ENCODE measurements at places on chromosomes 5 and 9.

DNA sequence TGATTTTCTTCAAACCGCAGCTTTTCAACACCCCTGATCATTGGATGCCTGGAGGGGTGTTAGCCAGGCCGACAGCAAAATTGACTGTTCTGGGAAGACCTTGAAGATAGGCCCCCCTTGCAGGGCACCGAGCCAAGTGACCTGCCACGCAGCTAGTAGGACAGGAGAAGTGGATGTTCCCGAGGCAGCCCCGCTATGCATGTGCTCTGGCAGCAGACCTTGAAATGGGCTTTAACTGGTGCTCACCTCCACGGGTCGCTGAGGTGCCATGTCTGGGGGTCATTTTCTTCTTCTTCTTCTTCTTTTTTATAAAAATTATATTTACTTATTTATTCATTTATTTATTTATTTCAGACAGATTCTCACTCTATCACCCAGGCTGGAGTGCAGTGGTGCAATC lies 12.6 kb downstream of the FGF18 start:
- no peak overlapping the region for H3K27ac ChIP-seq
- peak; percentile 58 for DNase-seq
- no peaks in the 10 kb centered on the region for H3K36me3 ChIP-seq
- H3K4me3 ChIP-seq: no peak overlapping the region
- H3K4me1 ChIP-seq: peaks cover 8% of the 10 kb centered on the region

- no peaks in the 10 kb centered on the region for H3K36me3 ChIP-seq
- no peaks in the 10 kb centered on the region for H3K4me1 ChIP-seq
- no peaks in the 10 kb centered on the region for H3K27me3 ChIP-seq
Observed at GRCh38 chr5:39219437-39219836, at the start of gene FYB1. FYB1 (minus strand) TSS chr5:39219563; CDS start chr5:39202960, 16,603 bp downstream.

GRCh38 chr5:138032028-138032571 lies 779 bp downstream of the FAM13B start:
- H3K4me1 ChIP-seq: peaks cover 10% of the 10 kb centered on the region
- DNase-seq: peak; percentile 77
- no peaks in the 10 kb centered on the region for H3K27me3 ChIP-seq
- H3K4me3 ChIP-seq: peak overlapping the region; percentile 84
- peak overlapping the region; percentile 97 for H3K27ac ChIP-seq
- H3K36me3 ChIP-seq: no peaks in the 10 kb centered on the region

DNA sequence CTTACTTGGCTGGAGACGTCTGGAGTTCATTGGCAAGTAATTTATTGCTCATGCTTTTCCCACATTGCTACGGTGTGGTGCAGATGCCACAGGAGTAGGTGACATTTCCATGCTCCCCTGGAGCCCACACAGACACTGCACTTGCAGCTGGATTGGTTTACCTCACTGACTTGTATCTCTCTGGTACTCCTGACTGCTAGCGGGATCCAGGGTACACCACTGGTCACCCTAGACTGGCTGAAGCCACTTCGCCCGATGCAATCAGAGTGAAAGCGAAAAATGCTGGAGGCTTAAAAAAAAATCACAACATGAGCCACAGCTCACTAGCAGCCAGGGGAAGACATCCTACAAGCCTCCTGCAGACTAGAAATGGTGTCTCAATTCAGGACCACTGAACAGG lies 32.6 kb upstream of the SLIT3 start:
- no peak overlapping the region for H3K4me3 ChIP-seq
- DNase-seq: no peak
- no peaks in the 10 kb centered on the region for H3K36me3 ChIP-seq
- H3K27me3 ChIP-seq: no peaks in the 10 kb centered on the region

DNA sequence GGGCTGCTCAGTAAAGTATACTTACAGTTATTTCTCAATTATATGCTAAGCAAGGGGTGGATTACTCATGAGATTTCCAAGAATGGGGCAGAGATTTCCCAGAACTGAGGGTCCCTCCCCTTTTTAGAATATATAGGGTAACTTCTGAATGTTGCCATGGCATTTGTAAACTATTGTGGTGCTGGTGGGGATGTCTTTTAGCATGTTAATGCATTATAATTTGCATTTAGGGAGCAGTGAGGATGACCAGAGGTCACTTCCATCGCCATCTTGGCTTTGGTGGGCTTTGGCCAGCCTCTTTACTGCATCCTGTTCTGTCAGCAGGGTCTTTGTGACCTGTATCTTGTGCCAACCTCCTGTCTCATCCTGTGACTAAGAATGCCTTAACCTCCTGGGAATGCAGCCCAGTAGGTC lies 35.5 kb downstream of the TTC1 start:
- no peaks in the 10 kb centered on the region for H3K27me3 ChIP-seq
- peaks cover 5% of the 10 kb centered on the region for H3K36me3 ChIP-seq
- no peak overlapping the region for H3K4me3 ChIP-seq
- no peak for DNase-seq
- H3K27ac ChIP-seq: no peak overlapping the region

GRCh38 chr5:139642891-139643871 lies 5.0 kb upstream of the CXXC5 start:
- no peak for DNase-seq
- H3K4me1 ChIP-seq: peaks cover 21% of the 10 kb centered on the region
- no peaks in the 10 kb centered on the region for H3K36me3 ChIP-seq
- no peak overlapping the region for H3K4me3 ChIP-seq

- H3K27me3 ChIP-seq: no peaks in the 10 kb centered on the region
- DNase-seq: peak; percentile 89
- H3K36me3 ChIP-seq: no peaks in the 10 kb centered on the region
Observed at GRCh38 chr9:127877566-127877998, at the start of gene AK1. AK1 (minus strand) TSS chr9:127877675; CDS start chr9:127874617, 3,058 bp downstream.

- H3K27ac ChIP-seq: no peak overlapping the region
- no peaks in the 10 kb centered on the region for H3K4me1 ChIP-seq
- H3K27me3 ChIP-seq: no peaks in the 10 kb centered on the region
Observed at GRCh38 chr9:109600142-109600541, 102.0 kb upstream of the PTPN3 start.

- no peaks in the 10 kb centered on the region for H3K27me3 ChIP-seq
- no peak overlapping the region for H3K27ac ChIP-seq
- DNase-seq: no peak
- peaks cover 85% of the 10 kb centered on the region for H3K36me3 ChIP-seq
Observed at GRCh38 chr9:129921905-129922304, 86.6 kb downstream of the USP20 start.

DNA sequence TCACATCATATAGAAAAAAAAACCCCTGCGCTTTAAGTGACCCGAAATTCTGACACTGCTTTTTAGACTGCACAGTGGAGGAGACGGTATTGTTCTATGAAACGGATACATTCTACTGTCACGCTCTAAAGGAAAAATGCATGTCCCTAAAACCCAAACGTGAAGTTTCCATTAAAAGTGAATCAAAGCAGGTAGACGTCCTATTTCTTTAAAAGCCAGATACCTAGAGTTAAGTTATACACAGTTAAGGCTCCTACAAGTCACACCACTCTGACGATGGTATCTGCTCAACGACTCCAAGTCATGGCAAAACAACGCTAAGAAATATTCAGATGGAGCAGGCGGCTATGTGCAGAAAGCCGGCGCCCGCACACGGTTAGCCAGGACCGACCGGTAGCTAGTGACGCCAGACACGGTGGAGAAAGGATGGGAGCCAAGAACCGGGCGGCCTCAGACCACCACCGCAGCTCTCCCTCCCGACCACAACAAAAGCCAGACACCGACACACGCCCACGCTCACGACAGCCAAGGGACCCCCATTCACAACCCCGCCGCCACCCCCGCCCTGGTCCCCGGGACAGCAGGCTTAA lies 734 bp downstream of the SKP1 start:
- H3K27ac ChIP-seq: peak overlapping the region; percentile 99
- H3K4me1 ChIP-seq: peaks cover 3% of the 10 kb centered on the region
- H3K36me3 ChIP-seq: peaks cover 27% of the 10 kb centered on the region
- no peaks in the 10 kb centered on the region for H3K27me3 ChIP-seq
- DNase-seq: peak; percentile 40

DNA sequence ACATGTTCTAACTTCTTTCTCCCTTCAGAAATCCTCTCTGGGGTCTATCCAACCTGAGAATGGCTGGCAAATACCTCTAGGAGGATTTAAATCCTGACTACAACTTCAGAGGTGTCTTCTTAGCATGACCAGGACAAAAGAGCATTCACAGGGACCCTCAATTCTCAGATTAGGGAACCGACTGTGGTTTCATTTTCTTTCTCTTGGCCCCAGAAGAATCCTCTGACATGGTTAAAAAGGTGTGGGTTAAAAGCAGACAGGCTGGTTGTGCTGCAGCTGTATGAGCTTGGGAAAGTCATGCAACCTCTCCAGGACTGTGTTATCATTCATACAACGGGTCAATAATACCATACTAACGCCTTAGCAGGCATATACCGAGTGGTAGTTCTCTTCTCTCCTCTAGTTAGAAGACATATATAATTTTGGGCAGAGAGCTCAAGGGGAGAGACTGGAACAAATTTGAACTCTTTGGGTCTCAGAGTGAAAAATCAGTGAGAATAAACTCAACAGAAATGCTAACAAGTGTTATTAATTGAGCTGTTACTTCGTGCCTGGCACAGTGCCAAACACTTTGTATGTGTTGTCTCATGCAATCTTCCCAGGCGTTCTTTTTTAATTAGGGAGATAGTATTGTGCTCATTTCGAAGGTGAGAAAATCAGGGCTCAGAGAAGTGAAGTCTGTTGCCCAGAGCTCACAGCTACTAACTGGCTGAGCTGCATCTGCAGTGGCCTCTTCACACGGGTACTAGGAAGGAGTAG lies 35.2 kb downstream of the INSYN2B start:
- no peaks in the 10 kb centered on the region for H3K27me3 ChIP-seq
- H3K36me3 ChIP-seq: no peaks in the 10 kb centered on the region
- no peaks in the 10 kb centered on the region for H3K4me1 ChIP-seq
- no peak for DNase-seq
- no peak overlapping the region for H3K27ac ChIP-seq

DNA sequence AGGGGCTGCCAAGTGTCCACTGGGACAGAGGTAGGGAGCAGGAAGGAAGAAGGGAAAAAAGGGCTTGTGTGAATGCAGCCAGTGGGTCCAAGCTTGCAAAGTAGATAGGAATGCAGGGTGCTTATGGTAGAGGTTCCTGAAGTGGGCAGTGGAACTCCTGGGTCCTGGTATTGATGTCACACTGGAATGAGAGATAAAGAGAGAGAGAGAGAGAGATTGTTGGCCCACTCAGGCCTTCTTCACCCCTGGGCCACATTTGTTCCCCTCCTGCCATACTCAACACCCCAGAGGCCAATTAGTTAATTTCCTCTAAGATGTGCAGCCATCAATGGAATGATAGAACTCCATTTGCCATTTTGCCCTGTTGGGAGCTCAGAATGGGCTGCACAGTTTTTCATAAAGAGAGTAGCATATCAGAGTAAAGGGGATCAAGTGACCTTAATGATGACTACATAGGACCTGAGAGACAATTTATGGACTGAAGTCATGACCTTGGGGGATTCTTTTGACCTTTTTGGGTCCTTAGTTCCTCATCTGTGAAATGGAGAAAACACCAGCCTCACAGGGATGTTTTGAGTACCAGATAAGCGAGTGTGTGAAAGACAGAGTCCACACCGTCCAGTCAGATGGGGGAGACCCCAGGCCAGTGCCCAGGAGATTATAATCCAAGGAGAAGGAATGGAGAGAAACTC lies 52.9 kb downstream of the PPARGC1B start:
- H3K27me3 ChIP-seq: no peaks in the 10 kb centered on the region
- peaks cover 14% of the 10 kb centered on the region for H3K4me1 ChIP-seq
- peak overlapping the region; percentile 70 for H3K27ac ChIP-seq
- DNase-seq: no peak

- peak; percentile 70 for DNase-seq
- H3K27me3 ChIP-seq: no peaks in the 10 kb centered on the region
- peak overlapping the region; percentile 73 for H3K4me3 ChIP-seq
- H3K36me3 ChIP-seq: no peaks in the 10 kb centered on the region
Observed at GRCh38 chr9:4297151-4297785, 2.6 kb downstream of the GLIS3 start.

DNA sequence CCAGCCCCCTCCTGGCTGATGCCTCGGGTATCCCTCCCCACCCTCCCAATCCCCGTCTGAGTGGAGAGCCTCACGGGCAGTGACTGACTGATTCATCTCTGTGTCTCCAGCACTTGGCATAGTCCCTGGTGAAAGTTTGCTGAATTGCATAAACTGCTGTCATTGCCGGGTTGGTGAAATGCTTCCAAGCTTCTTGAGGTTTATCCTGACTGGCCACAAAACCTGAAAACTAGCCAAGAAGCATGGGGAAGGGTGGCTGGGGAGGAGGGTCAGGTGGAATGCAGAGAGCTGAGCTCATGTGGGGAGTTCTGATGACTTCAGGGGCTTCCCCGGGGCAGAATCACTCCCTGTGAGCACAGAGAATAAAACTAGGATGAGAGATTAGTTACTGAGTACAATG lies 56.9 kb upstream of the GGTA1 start:
- DNase-seq: peak; percentile 43
- H3K4me3 ChIP-seq: no peak overlapping the region
- no peaks in the 10 kb centered on the region for H3K27me3 ChIP-seq
- no peaks in the 10 kb centered on the region for H3K36me3 ChIP-seq

DNA sequence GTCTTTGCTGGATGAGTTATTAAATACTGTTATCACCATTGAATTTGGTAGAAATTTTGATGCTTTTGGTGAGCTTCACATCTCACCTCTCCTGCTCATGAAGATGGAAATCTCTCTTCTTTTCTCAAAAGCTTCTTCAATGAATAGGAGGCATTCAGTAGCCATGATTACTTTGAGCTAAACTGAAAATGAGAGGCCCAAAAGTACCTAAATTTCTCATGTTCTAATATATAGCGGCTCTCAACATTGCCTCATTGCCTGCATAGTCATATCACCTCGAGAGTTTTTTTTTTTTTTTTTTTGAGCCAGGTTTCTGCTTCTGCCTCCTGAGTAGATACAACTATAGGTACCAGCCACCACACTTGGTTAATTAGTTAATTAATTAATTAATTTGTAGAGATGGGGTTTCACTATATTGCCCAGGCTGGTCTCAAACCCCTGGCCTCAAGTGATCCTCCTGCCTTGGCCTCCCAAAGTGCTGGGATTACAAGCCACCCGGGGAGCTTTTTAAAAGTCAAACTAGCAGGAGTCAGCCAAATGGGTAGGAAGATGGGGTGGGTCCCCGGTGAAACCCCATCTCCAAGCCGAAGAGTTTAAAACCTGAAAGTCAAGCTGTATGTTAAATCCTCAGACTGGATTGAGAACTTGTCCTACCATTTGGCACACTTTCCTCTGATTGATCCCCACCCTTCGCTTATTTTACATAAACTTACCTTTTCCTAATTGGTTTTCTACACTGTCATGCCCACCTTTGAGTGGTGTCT lies 169.0 kb downstream of the DOCK2 start:
- H3K36me3 ChIP-seq: no peaks in the 10 kb centered on the region
- no peak overlapping the region for H3K4me3 ChIP-seq
- H3K27ac ChIP-seq: no peak overlapping the region
- H3K27me3 ChIP-seq: no peaks in the 10 kb centered on the region

DNA sequence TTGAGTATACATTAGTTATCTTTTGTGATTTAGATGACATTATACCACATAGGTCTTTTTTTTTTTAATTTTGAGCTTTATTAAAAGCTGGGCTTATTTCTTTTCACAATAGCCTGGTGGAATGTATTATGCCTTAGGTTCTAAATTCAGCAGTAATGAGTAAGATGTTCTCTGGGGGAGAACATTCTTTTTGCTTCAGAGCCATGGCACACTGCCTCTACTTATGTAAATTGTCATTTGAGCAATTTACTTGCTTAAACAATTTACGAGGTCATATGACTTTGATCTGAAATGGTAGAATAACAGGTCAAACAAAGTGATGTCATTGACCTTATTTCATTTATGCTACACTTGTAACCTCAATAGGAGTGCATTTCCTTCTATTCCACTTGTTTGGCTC lies 154.2 kb downstream of the FOCAD start:
- H3K27ac ChIP-seq: no peak overlapping the region
- H3K36me3 ChIP-seq: no peaks in the 10 kb centered on the region
- DNase-seq: no peak
- H3K4me3 ChIP-seq: no peak overlapping the region
- H3K4me1 ChIP-seq: no peaks in the 10 kb centered on the region

- H3K36me3 ChIP-seq: no peaks in the 10 kb centered on the region
- no peaks in the 10 kb centered on the region for H3K4me1 ChIP-seq
- H3K27ac ChIP-seq: no peak overlapping the region
- no peak overlapping the region for H3K4me3 ChIP-seq
- DNase-seq: no peak
Observed at GRCh38 chr9:111023128-111023527, 15.1 kb downstream of the LPAR1 start.

All from heart left ventricle (tissue), 16 donors.